ENCODE measurements at places on chromosomes 11 and 22.
A peak's percentile ranks its signal among the peaks of the same experiment; 100 is the strongest.

DNA sequence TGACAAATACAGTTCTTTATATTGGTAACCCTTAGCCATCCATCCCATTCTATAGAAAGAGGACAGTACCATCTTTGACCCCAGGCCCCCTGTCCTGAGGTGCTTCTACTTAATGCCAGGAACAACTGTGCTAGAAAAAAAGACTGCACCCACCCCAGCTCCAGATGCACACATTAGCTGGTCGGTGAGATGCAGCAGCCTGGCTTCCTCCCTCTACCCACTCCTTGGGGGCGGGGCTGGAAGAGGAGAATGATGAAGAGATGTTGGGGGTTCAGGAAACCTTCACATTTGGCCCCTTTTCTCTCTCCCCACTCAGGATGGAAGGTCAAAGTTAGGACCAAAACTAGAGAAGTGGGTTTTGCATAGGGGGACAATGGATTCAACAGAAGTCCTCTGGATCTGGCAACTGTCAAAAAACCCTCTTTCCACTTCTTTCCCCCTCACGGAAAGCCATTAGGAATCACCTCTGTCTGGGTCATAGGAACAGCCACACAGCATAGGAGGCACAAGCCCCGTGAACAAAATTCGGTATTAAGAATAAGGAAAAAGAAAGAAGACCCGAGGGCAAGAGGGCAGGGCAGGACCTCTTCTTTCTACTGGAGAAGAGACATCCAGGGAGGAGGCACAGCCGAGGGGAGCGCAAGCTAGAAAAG is 755 bp downstream of the NRIP3 start:
- DNase-seq: no peak

DNA sequence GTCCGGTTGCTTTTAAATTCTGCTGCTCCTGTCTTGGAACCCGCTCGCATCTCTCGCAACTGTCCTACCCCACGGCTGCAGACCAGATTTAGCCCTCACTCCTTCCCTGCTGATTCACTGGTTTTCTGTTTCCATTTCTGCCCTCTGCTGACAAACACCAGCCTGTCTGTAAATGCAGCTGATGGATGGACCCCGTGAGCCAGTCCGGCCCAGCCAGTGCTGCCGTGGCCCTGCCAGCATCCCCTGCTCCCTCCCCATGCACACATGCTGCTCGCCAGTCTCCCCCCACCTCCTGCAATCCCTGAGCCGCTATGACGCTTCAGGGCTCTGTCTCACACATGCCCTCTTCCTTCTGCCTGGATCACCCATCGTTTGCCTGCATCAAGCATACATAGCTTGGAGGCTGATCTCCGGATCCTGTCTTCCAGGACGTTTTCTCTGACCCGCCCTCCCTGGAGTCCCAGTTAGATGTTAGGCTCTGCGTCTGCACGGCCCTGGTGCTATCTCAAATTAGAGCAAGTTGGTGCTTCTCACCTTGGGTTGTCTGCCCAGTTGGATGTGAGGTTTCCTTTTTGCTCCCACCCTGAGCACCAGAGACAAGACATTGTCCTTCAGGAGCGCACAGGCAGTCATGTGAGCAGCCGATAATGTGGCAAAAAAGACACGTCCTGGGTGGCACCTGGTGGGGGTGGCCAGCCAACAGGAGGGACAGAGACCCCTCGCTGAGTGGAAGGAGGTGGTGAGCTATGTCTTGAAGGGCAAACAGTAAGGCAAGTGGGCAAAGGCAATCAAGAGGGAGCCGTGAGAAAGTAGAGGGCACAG is 4.3 kb upstream of the ACR start:
- DNase-seq: no peak

DNA sequence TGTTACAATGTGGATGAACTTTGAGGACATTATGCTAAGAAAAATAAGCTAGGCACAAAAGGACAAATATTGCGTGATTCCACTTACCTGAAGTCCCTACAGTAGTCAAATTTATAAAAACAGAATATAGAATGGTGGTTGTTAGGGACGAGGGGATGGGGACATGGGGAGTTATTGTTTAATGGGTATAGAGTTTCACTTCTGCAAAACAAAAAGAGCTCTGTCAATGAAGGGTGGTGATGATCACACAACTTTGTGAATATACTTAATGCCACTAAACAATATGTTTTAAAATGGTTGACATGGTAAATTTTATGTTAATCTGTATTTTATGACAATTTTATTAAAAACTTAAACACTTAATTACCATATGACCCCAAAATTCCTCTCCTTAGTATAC is 26.1 kb downstream of the INTS4 start:
- DNase-seq: no peak

DNA sequence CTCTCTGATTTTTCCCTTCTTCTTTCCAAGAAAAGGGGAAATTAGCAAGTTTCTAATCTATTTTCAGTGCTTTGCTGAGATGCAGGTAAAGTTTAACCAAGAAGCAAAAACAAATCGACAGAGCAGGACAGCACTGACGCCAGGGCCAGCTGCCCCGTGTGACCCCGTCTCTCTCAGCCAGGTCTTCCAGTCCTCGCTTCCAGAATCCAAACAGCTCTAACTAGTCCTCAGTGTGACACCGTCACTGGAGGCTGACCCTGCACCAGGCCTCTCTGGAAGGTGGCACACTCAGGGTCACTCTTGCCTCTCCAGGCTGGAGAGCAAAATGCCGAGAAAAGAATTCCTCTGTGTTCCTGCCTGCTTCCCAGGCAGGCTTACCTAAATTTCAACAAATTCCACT is 44.8 kb downstream of the SHANK2 start:
- no peak for DNase-seq

DNA sequence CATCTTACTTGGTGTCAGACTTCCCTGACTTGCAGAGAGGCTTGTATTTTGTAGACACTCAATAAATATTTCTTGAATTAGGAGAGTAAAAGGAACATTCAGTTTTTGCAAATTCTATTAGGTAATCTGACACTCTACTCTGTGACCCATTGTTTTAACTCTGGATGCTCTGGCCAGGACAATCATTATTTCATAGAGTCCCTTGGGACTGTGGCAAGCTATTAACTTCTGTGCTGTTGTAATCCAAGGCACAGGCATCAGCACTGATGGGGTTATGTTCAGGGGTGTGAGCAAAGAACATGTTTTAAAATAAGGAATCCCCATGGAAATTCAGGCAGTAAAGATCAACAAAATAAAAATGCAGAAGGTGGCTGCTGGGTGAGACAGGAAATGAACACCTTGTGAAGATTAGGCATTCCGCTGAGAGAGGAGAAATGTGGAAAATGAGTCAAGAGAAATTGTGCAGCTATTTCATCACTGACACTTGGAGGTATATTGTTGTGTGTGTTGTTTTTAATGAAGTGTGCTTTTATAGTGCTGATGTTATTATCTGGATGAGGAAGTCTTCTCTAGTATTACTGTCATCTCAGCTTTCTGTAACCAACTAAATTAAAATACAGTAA is 175.2 kb downstream of the WNT11 start:
- no peak for DNase-seq

- DNase-seq: no peak
Observed at GRCh38 chr11:69355346-69355940, 61.5 kb downstream of the MYEOV start.

- DNase-seq: no peak
Observed at GRCh38 chr11:118014022-118014421, 27.8 kb downstream of the IL10RA start.

- no peak for DNase-seq
Observed at GRCh38 chr11:129023968-129024676, 81.5 kb upstream of the TP53AIP1 start.

DNA sequence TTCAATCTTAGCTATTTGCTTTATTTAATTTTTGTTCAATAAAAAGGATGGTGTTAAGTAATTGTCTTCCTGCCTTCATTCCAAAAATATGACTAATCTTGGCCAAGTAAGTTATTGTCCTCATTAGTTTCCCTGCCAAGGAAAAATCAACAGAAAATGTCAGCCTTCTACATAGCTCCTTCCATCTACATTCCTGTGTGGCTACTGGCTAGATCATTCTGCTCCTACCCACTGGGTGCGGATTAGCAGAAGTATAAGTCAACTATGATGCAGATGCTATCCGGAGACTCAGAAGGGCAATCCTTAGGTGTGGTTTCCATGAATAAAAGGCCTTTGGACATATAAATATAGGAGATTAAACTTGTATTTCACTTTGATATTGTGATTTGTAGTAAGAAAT is 154.4 kb downstream of the SBF2 start:
- DNase-seq: no peak

DNA sequence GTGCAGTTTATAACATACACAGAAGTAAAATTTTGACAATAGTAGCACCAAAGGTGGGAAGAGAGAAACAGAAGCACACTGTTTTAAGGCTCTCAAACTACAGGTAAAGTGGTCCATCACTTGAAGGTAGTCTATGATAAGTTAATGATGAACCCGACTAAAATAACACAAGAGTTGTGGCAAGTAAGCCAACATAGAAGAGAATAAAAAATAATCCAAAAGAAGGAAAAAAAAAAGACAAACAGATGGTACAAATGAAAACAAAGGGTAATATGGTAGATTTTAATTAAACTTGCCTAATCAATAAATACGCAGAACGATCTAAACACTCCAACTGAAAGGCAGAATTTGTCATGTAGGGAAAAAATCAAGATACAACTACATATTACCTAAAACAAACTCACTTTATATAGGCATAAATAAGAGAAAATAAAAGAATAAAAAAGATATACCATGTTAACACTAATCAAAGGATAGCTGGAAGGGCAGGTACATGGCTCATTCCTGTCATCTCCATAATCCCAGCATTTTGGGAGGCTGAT is 31.6 kb downstream of the DGCR2 start:
- no peak for DNase-seq

GRCh38 chr22:20906387-20906767 is 10.8 kb upstream of the CRKL start:
- DNase-seq: no peak

DNA sequence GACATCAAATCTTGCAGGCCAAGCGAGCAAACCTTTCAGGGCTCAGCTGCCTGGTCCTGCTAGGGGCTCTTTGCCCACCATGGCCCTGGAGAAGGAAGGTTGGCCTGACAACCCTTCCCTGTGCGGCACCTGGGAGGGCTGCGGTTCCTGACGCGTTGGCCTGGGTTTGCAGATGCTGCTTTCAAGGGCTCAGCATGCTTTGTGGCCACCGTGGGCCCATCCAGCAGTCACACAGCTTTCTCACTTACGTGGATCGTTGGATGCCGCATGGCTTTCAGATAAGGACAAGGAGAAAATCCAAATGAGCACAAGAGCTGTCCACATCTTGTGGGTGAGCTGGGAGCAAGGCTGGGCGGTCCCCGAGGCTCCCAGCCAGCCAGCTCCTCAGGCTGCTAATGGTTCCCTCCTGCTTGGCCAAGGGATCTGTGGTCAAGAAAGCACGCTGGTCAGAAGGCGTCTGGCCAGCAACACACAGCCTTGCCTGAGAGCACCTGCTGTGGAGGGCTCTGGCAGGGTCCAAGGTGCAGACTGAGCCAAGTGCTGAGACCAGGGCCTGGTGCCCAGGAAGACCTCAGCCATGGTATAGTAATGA is 8.2 kb downstream of the C11orf24 start:
- DNase-seq: no peak

DNA sequence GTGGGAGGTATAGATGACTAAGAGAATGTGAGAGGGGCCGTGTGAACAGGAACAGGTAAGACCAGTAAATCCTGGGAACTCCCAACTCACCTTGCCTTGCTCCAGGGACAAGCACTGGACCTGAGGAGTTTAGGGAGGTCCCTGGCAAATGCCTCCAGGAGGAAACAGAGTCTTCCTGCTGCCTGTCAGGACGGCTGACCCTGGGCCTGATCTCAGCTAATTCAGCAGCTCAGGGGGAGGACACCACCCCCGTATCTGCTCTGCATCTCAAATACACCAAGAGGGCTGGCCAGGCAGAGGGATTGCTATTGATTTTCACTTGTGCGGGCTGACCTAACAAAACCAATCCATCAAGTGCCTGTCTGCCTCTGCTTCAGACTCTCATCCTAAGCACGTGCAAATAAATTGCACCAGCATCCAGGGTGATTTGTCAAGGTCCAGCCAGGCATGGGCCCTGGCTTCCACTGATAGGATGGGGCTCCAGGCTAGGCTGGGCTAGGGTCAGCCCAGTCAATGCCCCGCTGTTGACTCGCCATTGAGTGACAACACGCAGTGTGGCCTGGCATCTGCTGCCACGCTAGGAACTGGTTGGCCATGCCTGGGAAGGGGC is 20.3 kb downstream of the UQCR10 start:
- no peak for DNase-seq

DNA sequence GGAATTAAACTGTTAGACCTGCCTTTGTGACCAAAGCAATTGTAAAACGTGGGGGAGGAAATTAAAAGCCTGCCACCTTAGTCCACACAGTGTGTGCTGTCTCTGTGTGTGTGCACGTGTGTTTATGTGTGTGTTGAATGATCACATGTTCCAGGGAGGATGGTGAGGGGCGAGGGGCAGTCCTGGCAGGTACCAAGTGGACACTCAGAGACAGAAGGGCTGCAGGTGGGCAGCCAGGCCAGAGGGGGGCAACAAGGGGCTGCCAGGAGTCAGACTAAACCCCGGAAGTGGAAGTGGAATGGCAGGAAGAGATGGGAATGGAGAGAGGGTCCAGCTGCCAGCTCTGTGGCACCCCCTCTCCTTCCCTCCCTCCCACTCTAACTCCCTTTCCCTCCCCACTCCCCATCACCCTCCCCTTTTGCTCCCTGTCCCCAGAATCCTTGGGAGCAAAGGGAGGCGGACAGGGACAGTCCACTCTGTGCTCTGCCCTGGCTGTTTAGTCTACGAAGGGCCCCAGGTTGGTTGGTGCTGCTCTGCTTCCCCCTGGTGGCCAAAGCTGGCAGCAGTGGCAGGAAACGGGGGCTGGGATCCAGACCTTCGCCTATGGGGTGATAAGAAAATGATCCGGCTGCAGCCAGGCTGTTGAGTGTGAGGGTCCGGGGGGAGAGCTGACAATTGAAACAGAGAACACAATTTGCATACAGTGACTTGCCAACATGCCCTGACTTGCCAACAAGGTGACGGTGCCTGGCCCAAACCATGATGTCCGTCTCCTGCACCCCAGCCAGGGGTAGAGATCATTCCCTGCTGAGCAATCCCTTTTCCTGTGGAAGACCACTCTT is 24.4 kb downstream of the P2RY2 start:
- DNase-seq: peak; percentile 86

DNA sequence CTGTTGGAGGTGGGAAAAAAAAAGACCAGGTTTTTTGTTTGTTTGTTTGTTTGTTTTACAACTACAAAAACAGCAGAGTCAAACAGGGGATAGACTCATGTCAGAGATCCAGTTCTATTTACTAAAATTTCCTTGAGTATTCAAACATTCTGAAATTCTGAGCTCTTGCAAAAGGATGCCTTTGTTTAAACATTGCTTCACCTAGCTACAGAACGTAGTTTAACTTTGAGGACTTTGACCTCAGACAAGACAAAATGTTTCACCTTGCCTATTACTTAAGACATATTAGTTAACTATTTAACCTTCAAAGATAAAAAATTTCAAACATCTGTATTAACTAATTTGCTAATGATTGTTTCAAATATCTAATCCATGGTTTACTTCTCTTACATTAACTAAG is 36.1 kb upstream of the GLYATL2 start:
- DNase-seq: no peak

- no peak for DNase-seq
Observed at GRCh38 chr11:91293119-91293518, 931.5 kb upstream of the FAT3 start.

GRCh38 chr11:72970557-72971118 is 156.4 kb downstream of the ATG16L2 start:
- peak; percentile 22 for DNase-seq

GRCh38 chr22:49589301-49589700 is 238.4 kb downstream of the BRD1 start:
- DNase-seq: no peak

GRCh38 chr11:30333405-30333804 is 10.5 kb downstream of the ARL14EP start:
- no peak for DNase-seq

GRCh38 chr22:50283821-50284220 is 13.6 kb upstream of the MAPK11 start:
- no peak for DNase-seq

- no peak for DNase-seq
Observed at GRCh38 chr11:36352922-36353321, 56.8 kb downstream of the PRR5L start.

All from GM12865 (cell line).